ENCODE measurements at places on chromosomes 13 and 19.

- no peak for DNase-seq
These were observed 15.8 kb downstream of the MICOS13 start for GRCh38 chr19:5664515-5664914.

DNA sequence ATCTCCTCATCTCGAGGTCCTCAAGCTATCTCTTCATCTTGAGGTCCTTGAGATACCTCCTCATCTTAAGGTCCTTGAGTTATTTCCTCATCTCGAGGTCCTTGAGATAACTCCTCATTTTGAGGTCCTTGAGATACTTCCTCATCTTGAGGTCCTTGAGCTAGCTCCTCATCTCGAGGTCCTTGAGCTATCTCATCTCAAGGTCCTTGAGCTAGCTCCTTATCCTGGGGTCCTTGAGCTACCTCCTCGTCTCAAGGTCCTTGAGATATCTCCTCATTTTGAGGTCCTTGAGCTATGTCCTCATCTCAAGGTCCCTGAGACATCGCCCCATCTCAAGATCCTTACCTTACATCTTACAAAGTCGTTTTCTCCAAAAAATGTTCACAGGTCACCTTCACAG is 18.7 kb downstream of the VAV1 start:
- no peak for DNase-seq

GRCh38 chr13:44128552-44129001 is 245.0 kb upstream of the SERP2 start:
- no peak for DNase-seq

DNA sequence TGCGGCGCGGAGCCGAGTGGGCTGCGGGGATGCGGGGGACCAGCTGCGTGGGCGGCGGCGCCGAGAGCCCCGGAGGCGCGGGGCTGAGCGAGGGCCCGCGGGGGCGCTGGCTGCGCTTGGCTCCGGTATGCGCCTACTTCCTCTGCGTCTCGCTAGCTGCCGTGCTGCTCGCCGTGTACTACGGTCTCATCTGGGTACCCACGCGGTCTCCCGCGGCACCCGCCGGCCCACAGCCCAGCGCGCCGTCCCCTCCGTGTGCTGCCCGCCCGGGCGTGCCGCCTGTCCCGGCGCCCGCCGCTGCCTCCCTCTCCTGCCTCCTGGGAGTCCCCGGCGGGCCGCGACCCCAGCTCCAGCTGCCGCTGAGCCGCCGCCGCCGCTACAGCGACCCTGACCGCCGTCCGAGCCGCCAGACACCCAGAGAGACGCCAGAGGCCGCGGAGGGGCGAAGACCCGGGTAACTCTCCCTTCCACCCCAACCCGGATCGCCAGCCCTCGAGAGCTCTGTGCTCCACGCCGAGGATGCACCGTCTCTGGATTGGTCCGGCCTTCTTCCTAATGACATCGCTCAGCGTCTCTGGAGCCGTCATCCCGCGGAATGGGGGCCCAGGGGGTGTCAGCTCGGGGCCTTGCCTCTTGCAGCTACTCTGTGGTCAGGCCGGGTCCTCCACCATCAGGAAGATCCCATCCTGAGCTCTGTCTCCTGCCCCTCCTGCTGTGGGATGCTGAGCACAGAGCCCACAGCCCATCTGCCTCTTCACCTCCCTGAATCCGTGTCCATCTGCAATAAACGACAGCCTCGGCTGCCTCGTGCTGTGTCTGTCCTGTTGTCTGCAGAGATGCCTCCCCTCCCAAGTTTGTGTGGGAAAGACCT is 441 bp downstream of the INAFM1 start:
- no peak for DNase-seq

DNA sequence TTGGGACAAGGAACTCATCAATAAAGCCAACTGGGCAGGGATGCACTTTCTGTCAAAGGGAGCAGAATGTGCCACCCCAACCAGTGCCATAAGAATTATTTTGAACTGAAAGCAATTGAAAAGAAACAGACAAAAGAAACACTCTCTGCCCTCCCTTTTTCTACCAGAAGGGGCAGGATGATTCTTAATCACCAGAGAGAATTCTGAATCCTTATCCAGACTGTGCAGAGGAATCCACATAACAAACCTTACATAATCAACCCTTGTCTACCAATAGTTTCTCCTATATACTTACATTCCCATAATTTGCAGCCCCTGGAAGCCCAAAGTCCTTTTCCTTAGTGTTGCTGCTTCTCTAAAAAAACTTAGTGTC is 520.7 kb upstream of the NBEA start:
- no peak for DNase-seq

DNA sequence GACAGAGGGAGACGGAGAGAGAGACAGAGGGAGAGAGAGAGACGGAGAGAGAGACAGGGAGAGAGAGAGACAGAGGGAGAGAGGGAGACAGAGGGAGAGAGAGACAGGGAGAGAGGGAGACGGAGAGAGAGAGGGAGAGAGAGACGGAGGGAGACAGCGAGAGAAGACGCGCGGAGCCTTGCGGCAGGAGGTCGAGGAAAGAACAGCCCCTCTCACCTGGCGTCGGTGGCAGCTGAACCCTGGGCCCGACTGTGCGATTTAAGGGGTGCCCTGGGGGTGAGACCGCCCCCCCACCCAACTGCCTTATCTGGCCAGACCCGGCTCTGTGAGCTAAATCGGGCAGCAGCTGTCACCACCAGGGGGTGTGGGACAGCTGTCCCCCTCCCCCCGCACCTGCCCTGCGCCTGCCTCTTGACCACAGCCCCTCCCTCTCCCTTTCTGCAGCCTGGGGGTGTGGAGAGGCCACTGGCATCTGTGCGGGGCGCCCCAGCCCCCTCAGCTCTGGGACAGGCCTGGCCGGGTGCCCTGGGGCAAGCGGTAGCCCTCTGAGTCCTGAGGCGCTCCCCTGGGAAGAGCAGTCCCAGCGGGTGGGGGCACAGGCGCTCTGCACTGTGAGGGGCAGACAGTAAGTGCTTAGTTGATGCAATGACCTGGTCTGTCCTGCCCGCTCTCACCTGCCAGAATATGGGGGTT is 10.8 kb downstream of the JOSD2 start:
- DNase-seq: no peak

- DNase-seq: no peak
These were observed 20.4 kb downstream of the ZNF708 start for GRCh38 chr19:21308773-21309172.

- DNase-seq: no peak
These were observed 84.7 kb downstream of the ERCC5 start for GRCh38 chr13:102930566-102930965.

- DNase-seq: no peak
These were observed 25.2 kb downstream of the RXFP2 start for GRCh38 chr13:31764556-31764955.

DNA sequence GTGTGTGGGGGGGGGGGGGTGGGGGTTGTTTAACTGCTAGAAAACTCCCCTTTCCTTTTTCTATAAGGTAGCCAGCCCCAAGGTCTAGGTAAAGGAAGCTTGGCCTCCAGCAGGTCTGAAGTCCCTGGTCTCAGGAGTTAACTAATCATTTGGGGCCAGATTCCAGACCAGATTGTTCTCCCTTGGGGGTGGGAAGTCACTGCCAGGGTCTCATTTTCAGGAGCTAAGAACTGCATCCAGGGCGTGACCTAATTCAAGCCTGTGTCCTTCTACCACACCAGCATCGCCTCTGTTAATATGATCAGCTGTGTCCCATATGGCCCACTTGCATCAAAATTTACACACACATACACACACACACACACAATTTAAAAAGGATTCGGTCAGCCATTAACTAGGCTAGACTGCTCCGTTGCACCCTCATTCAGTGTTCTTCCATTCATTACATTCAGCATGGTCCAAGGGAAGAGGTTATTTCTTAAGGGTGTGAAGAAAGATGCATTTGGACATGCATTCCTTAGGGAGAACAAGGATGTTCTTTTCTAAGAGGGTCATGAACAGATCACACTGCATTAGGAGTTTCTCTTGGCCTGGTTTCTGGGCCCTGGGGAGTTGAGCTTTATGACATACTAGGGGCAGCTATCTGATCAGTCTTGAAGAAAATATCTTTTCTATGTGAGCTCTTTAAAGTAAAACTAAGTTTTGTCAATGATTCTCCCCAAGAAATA is 91.0 kb downstream of the FGF14 start:
- DNase-seq: no peak

- DNase-seq: no peak
These were observed 116.0 kb upstream of the RNF113B start for GRCh38 chr13:98293103-98293502.

- no peak for DNase-seq
These were observed 112.4 kb upstream of the RNF113B start for GRCh38 chr13:98289339-98289945.

DNA sequence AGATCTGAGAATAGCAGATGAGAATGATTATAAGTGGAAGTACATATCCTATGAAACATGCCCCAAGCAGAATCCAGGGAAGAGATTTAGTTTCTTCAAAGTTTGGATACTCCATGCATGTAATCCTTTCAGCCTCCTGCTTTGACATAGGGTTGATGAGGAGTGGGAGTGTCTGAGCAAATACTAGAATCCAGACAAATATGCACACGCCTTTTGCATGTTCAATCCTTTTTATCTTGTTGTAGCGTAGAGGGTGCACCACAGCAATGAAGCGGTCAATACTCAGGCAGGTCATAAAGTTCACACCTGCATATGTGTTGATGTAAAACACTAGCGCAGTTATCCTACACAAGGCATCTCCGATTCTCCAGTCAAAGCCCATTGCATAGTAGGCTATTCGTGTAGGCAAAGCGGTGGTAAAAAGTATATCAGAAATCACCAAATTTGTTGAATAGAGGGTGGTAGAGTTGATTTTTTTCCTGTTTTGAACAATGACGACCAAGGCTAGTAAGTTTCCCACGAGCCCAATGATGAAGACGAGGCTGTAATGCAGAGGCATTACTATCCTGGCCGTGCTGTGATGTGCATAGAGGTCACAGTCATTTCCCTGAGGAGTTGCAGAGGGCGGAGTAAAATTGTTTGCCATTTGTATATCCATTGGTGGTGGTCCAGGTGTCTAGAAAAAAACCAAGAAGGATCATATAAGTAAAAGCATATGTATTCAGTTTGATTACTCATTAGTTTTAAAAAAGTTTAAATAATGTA is 11.5 kb downstream of the GPR183 start:
- no peak for DNase-seq

DNA sequence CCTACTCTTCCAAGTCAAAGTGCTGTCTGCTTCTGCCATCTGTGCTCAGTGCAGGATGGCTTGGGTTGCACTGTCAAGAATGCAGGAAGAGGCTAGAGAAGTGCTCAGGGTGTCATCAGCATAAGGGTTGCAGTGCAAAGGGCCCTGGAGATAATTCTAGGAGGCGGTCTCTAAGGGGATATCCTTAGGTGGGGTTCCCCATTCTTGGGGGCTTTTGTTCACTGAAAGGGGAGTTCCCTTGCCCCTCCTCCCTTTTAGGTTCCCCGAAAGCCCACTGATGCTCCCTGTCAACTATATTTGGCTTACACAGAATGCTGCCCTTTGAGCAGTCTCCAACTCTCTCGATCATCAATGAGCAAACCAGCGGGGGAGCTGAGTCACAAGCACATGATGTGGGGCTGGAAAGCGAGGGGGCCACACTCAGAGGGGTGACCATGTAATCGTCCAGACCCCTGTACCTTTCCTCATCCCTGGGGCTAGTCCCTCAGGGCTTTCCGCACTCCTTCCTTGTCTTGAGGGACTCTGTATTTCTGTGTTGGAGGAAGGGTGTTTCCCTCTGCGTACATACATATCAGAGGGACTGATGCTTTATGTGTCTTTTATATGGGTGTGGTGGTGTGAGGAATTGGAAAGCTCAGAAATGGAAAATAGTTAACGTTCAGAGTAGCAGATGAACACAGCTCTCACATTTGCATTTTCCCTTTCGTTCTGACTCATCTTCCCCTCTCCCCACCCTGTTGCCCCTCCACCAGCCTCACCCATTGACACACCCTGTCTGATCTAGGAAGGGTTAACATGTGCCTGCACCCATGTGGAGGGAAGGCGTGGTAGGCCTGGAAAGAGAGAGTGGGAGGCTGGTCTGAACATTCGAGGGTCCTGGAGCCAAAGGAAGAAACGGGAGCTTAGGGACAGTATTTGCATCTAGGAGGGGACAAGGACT is 6.7 kb downstream of the ZBTB32 start:
- DNase-seq: peak; percentile 96

- peak; percentile 6 for DNase-seq
These were observed 207.3 kb downstream of the DLEU7 start for GRCh38 chr13:50636007-50636704.

- DNase-seq: no peak
These were observed 448.4 kb upstream of the SLC10A2 start for GRCh38 chr13:103514619-103515018.

- DNase-seq: no peak
These were observed 897 bp downstream of the C19orf33 start for GRCh38 chr19:38304866-38305429.

DNA sequence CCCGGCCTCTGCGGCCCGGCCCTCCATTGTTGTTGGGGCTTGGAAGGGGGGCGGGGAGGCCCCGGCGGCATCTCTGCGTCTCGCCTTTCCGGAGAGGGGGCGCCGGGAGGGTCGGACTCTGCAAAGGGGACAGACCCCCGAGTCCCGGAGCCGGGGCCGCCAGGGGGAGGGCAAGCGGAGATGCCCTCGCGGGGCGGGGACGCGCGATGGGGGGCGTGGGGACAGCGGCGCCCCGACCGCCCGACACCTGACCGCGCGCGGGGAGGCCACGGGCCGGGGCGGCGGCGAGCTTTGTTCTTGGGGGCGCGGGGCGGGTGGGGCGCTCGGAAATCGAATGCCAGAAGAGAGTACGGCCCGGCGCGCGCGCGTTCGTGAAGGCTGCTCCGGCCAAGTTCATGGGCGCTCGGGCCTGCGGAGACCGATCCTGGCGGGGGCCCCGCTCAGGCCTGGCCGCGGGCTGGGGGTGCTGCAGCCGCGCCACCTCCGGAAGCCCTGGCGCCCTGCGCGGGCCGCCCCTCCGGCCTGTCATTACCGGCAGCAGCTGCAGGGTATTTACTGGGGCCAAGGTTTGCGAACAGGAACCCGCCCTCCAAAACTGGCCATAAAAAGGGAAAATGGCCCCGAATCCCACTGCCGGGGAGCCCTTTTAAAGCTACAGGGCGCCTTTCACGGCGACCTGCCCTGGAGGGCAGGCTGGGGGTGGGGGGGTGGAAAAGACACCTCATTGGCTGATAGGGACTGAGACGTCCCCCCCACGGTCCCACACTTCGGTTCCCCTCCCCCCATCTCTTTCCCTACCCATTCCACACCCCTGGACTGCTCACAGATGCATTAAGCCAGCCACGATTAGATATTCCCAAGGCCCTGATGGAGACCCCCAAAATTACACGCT is 11.1 kb upstream of the NANOS3 start:
- DNase-seq: no peak

DNA sequence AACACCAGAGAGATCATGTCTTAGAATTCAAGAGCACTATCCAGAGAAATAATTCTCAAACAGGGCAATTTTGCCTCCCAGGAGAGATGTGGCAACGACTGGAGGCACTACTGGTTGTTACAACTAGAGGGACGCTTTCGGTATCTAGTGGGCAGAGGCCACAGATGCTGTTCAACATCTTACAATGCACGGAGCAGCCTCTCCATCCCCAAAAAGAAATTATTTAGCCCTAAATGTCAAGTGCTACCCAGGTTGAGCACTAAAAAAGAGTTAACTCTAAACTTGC is 78.6 kb downstream of the ABCC4 start:
- DNase-seq: no peak

GRCh38 chr13:107231944-107232343 is 664.0 kb upstream of the ARGLU1 start:
- DNase-seq: no peak

All from activated CD4-positive, alpha-beta T cell treated with anti-CD3 and anti-CD28 coated beads, Interleukin-2, amount 50 U/mL, for 16 hours (primary cell).